Immature natural killer cell (primary cell): ENCODE measurements at places on chromosomes 3 and 15. TPM values are rescaled to one million over a fixed set of nuclear protein-coding genes. Genes with fewer than 3 reads are reported as not detected.

TPM1 gene
- polyA plus RNA-seq = 9.1 TPM

DNA sequence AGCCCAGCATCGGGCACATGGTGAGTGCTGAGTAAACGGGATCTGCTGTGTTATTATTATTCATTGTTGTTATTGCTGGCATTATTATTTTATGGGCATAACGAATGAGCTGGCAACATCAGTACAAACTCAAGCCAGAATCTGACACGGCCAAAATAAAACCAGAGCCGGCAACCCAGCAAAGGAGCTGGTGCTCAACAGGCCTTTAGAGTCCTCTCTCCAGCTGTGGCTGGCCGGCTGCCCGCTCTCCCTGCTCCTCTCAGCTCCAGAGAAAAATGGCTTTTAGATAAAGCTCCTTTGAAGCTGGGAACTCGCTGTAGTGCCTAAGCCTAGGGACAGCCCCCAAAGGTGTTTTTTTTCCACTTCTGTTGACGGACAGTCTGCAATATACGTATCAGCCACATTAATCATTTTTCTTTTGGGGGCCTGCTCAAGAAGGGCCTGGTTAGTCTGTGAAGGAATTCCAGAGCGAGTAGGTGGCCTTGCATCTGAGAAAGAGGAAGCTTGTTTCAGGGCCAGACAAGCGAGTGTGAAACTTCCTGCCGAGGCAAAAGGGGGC is 193.9 kb upstream of the UBE2E1 start:
- DNase-seq = no peak

- DNase-seq = no peak
These were observed 181.9 kb upstream of the UBE2E1 start for GRCh38 chr3:23623844-23624243.

DNA sequence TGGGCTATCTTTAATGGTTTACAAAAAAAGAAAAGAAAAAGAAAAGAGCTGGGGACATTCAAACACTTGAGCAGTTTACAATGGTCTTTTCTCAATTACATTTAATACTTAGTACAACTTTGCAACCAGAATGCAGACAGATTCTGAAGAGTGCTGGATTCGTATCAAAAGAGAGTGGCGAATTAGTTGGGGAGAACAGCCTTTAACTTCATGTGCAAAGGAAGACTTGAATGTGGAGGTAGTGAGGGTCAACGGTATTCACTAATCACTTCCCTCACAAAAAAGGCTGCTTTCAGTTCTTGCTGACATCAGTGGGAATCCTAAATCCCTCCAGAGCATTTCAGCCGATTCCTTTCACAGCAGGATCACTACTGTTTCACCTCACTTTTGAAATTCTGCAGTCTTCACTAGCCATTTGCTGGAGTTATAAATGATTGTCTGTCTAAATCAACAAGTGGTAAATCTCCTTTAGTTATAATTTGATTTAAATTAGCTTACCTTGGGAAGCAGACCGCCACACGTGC is 323.0 kb upstream of the SEMA6D start:
- DNase-seq = no peak

DNA sequence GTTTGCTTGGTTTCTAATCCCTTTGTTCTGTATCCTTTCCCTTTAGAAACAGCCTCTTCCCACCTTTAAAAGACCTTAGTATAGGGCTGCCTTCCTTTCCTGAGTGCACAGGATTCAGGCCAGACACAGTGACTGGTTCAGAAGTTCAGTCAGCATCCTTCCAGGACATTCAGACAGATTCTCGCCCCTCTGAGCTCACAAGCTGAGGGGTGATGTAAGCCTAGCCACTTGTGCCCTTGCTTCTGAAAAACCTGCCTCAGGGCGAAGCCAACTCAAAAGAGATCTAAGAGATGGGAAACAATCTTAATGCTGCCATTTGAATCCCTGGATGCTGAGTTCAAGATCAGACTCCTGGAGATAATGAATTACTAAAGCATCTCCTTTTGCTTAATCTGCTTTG is 6.7 kb upstream of the NSMCE3 start:
- no peak for DNase-seq

MINAR1 gene
- polyA plus RNA-seq = not detected

GRCh38 chr3:136657526-136657925 is 94.7 kb downstream of the STAG1 start:
- DNase-seq = no peak

SNX22 gene
- 0.40 TPM for polyA plus RNA-seq

CA12 gene
- not detected for polyA plus RNA-seq

- no peak for DNase-seq
These were observed 247.3 kb upstream of the SUCLG2 start for GRCh38 chr3:67901681-67902080.

PLA2G4E gene
- polyA plus RNA-seq = not detected

GRCh38 chr15:74873756-74874424 is 725 bp upstream of the SCAMP2 start:
- DNase-seq = no peak

DNA sequence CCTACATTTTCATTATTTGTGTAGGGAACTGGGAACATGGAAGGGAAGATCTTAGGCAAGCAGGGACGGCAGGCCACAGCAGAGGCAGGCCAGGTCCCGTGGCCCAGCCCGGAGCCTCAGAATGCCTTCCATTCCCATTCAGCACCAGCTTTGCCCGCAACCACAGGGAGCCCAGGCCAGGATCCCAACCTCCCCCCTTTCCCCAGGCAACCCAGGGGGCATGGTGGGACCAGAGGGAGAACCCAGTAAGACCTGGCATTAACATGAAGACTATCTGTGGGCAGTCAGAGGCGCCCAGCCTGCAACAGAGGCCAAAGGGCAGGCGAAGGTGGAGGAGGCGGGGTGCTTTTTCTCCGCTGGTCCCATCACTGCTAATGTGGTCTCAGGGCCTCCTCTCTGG is 135.6 kb downstream of the TPRA1 start:
- DNase-seq = no peak

GRCh38 chr3:171566803-171567422 is 106.7 kb upstream of the TNIK start:
- peak; percentile 52 for DNase-seq

DNA sequence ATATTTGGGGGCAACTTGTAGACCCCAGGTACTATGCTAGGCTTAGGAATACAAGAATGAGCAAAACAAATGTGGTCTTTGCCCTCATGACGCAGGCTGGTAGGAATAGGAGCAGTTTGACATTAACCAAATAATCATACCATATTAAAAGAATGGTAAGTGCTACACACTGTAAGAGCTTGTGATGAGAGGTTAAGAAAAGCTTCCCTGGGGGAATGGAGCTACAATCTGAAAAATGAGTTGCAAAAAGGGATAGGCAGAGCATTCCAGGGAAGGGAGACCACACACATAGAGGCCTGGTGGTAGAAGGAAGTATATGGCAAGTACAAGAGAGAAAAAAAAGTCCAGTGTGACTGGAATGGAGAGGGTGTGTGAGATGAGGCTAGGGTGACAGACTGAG is 37.3 kb downstream of the TMOD3 start:
- no peak for DNase-seq

EID1 gene
- 227 TPM for polyA plus RNA-seq
